ENCODE measurements at places on chromosomes 2 and 18.

DNA sequence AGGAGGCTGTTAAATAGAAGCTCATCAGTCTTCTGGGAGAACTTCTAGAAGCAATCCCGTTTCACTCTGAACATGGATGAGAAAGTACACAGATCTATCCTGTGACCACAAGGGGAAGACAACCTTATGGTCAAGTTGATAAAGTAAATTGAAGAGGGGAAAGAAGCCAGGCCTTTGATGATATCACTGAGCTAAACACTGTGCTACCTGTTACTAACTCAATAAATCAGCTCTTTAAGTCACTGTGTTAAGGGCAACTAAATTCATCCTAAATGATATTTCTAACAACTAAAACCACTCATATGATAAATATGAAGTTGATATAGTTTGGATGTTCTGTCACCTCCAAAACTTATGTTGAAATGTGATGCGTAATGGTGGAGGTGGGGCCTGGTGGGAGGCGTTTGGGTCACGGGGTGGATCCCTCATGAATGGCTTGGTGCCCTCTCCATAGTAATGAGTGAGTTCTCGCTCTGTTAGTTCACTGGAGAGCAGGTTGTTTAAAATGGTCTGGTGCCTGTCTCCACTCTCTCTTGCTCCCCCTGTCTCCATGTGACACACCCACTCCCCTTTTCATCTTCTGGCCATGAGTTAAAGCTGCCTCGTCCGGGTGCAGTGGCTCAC is 23.6 kb downstream of the OLA1 start:
- DNase-seq = no peak
- H3K4me3 ChIP-seq = no peak overlapping the region
- no peak overlapping the region for H3K27ac ChIP-seq
- H3K36me3 ChIP-seq = peaks cover 40% of the 10 kb centered on the region

DNA sequence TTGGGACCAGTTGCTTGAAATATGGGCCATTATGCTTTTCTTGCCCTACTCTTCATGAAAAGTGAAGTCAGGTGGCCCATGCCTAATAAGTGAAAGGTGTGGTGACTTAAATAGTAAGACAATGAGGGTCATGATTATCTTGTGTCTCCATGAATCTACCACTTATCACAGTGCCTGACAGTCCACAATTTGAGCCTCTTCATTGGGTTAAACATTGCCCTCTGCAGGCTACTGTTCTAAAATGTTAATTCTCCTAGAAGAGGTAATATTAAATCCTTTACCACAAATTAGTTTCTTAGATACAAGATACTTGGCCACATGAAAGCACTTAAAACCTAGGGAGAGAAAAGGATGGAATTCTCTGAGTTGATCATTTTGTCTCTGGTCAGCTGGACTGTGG is 4.0 kb downstream of the EGR4 start:
- H3K4me1 ChIP-seq = peaks cover 10% of the 10 kb centered on the region
- H3K36me3 ChIP-seq = no peaks in the 10 kb centered on the region
- H3K27me3 ChIP-seq = peaks cover 51% of the 10 kb centered on the region

GRCh38 chr2:8595811-8596600 is 85.8 kb upstream of the ID2 start:
- H3K36me3 ChIP-seq = no peaks in the 10 kb centered on the region
- no peak overlapping the region for H3K4me3 ChIP-seq
- no peak overlapping the region for H3K27ac ChIP-seq

DNA sequence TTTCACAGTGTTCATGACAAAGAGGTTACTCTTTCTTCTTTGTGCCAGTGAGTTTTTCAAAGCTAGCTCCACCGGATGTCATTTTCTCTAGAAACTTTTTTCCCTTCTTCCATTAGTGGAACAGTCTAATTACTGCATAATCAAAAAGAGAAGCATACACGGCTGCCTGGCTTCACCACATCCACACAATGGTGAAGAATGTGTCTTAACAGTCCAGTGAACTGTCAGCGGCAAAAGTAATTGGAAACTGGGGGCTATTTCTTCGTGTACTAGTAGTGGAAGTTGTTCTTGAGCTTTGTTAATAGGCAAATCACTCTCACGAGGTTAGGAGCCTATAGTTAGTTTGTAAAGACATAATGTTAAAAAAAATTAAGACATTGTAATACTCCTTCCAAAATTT is 32.9 kb upstream of the PIK3C3 start:
- H3K4me3 ChIP-seq = no peak overlapping the region
- peaks cover 24% of the 10 kb centered on the region for H3K27me3 ChIP-seq
- no peaks in the 10 kb centered on the region for H3K36me3 ChIP-seq
- H3K27ac ChIP-seq = no peak overlapping the region

DNA sequence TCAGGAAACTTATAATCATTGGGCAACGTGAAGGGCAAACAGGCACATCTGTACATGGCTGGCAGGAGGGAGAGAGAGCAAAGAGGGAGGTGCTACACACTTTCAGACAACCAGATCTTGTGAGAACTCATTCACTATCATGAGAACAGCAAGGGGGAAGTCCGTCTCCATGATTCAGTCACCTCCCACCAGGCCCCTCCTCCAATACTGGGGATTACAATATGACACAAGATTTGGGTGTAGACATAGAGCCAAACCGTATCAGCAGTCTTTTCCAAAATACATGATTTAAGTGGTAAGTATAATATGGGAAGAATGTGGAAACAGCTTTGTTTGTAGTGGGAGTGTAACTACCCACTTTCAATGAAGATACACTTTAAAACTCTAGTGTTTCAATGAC is 65.0 kb downstream of the EPB41L5 start:
- H3K4me3 ChIP-seq = no peak overlapping the region
- H3K4me1 ChIP-seq = no peaks in the 10 kb centered on the region
- H3K27me3 ChIP-seq = peaks cover 2% of the 10 kb centered on the region
- no peaks in the 10 kb centered on the region for H3K36me3 ChIP-seq
- no peak for DNase-seq

- H3K27ac ChIP-seq = no peak overlapping the region
- H3K36me3 ChIP-seq = no peaks in the 10 kb centered on the region
- DNase-seq = no peak
- H3K4me3 ChIP-seq = no peak overlapping the region
- H3K27me3 ChIP-seq = peaks cover 21% of the 10 kb centered on the region
- peaks cover 12% of the 10 kb centered on the region for H3K4me1 ChIP-seq
Observed at GRCh38 chr18:76328140-76328539, 166.9 kb downstream of the ZNF516 start.

GRCh38 chr2:72952110-72952823 is 34.9 kb downstream of the EMX1 start:
- no peak overlapping the region for H3K4me3 ChIP-seq
- no peak overlapping the region for H3K27ac ChIP-seq
- no peaks in the 10 kb centered on the region for H3K36me3 ChIP-seq
- no peak for DNase-seq

GRCh38 chr2:40440835-40441234 is 11.1 kb downstream of the SLC8A1 start:
- no peak for DNase-seq
- no peaks in the 10 kb centered on the region for H3K36me3 ChIP-seq
- H3K4me3 ChIP-seq = no peak overlapping the region
- peaks cover 4% of the 10 kb centered on the region for H3K27me3 ChIP-seq
- H3K4me1 ChIP-seq = peaks cover 4% of the 10 kb centered on the region

GRCh38 chr2:29106980-29107388 is 8.2 kb upstream of the CLIP4 start:
- H3K4me3 ChIP-seq = no peak overlapping the region
- no peaks in the 10 kb centered on the region for H3K36me3 ChIP-seq
- peaks cover 10% of the 10 kb centered on the region for H3K4me1 ChIP-seq
- peaks cover 2% of the 10 kb centered on the region for H3K27me3 ChIP-seq
- H3K27ac ChIP-seq = no peak overlapping the region

- H3K4me3 ChIP-seq = peak overlapping the region; percentile 99
- peak; percentile 37 for DNase-seq
- H3K4me1 ChIP-seq = peaks cover 38% of the 10 kb centered on the region
- H3K27me3 ChIP-seq = no peaks in the 10 kb centered on the region
Observed at GRCh38 chr2:230713331-230714135, 891 bp downstream of the CAB39 start.

- H3K27me3 ChIP-seq = no peaks in the 10 kb centered on the region
- DNase-seq = no peak
- H3K27ac ChIP-seq = peak overlapping the region; percentile 47
- H3K36me3 ChIP-seq = peaks cover 52% of the 10 kb centered on the region
Observed at GRCh38 chr2:27069961-27070618, 1.4 kb downstream of the OST4 start.

DNA sequence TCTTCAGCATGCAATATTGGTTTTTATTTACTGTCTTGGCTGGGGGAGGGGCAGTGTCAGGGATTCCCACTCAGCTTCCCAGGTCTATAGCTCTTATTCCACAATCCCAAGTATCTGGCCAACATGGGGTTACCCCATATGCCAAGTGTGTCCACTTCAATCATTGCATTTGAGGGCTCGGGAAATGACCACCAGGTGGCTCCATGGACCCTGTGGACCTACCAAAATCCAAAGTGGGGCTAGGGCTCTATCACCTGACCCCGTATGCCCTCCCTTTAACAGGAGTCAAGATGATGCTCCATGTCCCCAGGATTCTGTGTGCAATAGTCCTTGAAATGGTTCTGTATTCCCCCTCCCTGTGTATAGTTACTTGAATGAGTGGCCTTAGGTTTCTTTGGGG is 12.1 kb upstream of the TRAF3IP1 start:
- peaks cover 4% of the 10 kb centered on the region for H3K27me3 ChIP-seq
- no peaks in the 10 kb centered on the region for H3K36me3 ChIP-seq
- DNase-seq = no peak
- no peaks in the 10 kb centered on the region for H3K4me1 ChIP-seq
- H3K4me3 ChIP-seq = no peak overlapping the region

- DNase-seq = no peak
- H3K4me3 ChIP-seq = no peak overlapping the region
- no peak overlapping the region for H3K27ac ChIP-seq
- no peaks in the 10 kb centered on the region for H3K36me3 ChIP-seq
- peaks cover 21% of the 10 kb centered on the region for H3K27me3 ChIP-seq
Observed at GRCh38 chr2:237616373-237616733, 11.0 kb upstream of the LRRFIP1 start.

DNA sequence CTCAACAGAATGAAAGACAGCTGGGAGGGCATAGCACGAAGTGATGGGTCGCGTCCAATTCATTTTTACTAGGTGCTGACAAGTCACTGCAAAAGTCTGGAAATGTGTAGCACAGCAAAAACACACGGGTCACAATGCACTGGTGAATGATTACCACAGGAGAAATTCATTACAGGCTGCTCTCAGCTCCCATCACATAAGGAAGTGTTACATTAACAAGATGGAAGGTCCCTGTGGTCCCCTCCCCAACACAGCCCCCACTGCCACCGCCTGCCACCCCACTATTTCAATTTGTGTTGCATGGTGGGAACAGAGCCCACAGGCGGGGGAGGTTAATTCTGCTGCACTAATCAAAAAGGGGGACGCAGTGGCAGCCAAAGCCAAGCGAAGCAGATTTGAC is 122.8 kb downstream of the NRP2 start:
- DNase-seq = no peak
- no peaks in the 10 kb centered on the region for H3K36me3 ChIP-seq
- no peak overlapping the region for H3K4me3 ChIP-seq
- no peaks in the 10 kb centered on the region for H3K4me1 ChIP-seq

GRCh38 chr2:172742931-172743540 is 7.4 kb downstream of the RAPGEF4 start:
- H3K4me3 ChIP-seq = no peak overlapping the region
- peaks cover 24% of the 10 kb centered on the region for H3K27me3 ChIP-seq

DNA sequence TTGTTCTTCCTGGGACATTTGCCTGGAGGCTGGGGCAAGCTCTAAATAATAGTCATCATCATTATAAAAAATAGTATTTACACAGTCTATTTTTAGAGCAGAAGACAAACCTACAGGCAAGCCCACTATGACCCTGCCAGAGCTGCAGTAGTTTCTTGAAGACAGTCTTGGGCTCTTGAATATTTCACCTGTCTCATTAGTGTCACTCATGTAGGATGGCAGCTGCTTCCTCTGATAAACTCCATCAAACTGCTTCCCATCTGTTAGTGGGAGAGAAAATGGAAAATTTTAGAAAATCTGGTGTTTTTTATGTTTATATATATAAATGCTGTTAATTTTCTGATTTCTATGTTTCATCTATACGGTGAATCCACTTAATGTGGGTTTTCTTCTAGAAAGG is 8.5 kb upstream of the CYRIA start:
- DNase-seq = no peak
- H3K27ac ChIP-seq = no peak overlapping the region
- no peaks in the 10 kb centered on the region for H3K36me3 ChIP-seq
- H3K27me3 ChIP-seq = peaks cover 6% of the 10 kb centered on the region

- no peaks in the 10 kb centered on the region for H3K36me3 ChIP-seq
- H3K27me3 ChIP-seq = no peaks in the 10 kb centered on the region
- no peak overlapping the region for H3K4me3 ChIP-seq
- DNase-seq = no peak
- no peaks in the 10 kb centered on the region for H3K4me1 ChIP-seq
Observed at GRCh38 chr18:32909798-32910561, 137.2 kb upstream of the KLHL14 start.

DNA sequence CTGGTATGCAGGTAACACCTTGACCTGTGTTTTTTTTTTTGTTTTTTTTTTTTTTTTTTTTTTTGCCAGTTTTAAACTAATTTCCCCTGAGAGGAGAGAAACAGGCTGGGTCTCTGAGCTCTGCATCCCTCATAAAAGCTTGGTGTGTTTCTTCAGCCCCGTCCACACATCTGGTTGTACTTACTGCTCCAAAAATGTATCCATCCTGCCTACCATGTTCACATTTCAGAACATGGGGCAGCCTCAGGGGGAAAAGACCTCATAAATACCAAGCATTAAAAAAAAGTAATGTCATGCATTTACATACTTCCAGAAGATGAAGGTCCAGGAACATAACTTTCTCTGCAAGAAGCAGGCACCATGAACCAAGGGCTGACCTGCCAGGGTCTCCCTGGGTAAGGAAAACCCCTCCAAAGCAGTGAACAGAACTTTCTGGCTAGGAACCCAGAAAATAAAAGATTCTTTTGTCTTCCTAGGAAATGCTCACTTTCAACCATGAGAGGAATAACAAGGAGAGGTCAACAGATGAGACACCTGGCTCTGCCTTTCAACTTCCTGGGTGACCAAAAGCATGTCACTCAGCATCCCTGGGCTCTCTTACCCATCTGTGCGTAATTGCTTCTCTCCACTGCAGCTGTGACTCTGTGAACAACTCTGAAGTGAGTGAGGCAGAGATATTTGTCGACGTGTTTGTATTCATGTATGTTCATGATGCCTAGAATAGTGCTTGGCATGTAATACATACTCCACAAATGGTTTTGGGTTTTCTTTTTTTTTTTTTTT is 118.6 kb downstream of the MCFD2 start:
- no peak for DNase-seq
- H3K4me3 ChIP-seq = no peak overlapping the region
- H3K36me3 ChIP-seq = no peaks in the 10 kb centered on the region
- no peak overlapping the region for H3K27ac ChIP-seq
- no peaks in the 10 kb centered on the region for H3K4me1 ChIP-seq
- H3K27me3 ChIP-seq = peaks cover 26% of the 10 kb centered on the region

DNA sequence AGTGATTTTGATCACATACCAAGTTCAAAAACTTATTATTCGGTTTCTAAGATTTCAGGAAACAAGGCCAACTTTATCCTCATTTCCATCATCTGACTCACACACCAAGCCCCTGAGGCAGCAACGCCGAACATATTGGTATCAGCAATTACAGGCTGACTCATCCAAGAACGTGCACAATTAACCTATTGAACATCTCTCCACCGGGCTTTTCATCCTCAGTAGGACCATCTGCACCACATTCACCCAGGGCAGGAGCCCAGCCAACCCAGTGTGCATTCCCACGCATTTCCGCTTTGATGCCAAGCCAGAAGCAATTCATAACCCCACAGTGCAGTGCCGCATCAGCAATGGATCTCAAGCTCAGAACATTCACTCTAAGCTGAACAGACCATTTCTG is 52.9 kb downstream of the SCG2 start:
- H3K4me3 ChIP-seq = no peak overlapping the region
- DNase-seq = no peak

GRCh38 chr2:209351636-209352035 is 72.2 kb upstream of the MAP2 start:
- no peaks in the 10 kb centered on the region for H3K27me3 ChIP-seq
- DNase-seq = no peak
- H3K36me3 ChIP-seq = no peaks in the 10 kb centered on the region
- H3K4me3 ChIP-seq = no peak overlapping the region
- no peaks in the 10 kb centered on the region for H3K4me1 ChIP-seq
